Fibroblast of skin of back (primary cell): ENCODE measurements at places on chromosomes 11 and 22.

GRCh38 chr11:15072551-15073143 lies 746 bp upstream of the CALCB start:
- no peak for DNase-seq

DNA sequence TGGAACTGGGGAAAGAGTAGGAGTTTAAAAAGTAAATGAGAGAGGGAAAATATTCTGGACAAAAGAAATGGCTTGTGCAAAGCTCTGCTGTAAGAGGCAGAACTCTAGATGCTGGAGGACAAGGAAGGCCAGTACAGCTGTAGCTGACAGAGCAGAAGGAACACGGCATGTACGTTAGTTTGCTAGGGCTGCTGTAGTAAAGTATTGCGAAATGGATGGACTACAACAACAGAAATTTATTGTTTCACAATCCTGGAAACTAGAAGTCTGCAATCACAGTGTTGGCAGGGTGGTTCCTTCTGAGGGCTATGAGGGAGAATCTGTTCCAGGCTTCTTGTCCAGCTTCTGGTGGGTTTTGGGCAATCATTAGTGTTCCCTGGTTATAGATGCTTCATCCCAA lies 454.4 kb downstream of the NTM start:
- DNase-seq: no peak

DNA sequence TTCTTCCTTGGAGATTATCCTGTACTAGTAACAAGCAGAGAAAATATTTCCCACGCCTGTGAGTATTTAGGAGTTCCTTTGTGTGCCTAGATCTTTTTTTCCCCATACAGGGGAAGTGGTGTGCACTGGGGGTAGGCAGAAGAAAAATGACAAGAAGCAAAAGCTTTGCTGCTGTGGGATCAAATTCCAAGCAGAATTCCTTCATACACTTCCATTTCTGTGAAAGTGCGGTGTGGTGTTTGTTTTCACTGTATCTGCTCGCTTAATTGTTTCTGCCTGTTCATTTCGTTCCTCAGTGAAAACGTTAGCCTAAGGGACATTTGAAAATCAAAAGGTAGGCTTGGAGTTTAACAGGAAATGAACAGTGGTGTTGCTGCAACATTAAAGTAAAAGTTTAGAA lies 47.9 kb downstream of the BLID start:
- peak; percentile 75 for DNase-seq

DNA sequence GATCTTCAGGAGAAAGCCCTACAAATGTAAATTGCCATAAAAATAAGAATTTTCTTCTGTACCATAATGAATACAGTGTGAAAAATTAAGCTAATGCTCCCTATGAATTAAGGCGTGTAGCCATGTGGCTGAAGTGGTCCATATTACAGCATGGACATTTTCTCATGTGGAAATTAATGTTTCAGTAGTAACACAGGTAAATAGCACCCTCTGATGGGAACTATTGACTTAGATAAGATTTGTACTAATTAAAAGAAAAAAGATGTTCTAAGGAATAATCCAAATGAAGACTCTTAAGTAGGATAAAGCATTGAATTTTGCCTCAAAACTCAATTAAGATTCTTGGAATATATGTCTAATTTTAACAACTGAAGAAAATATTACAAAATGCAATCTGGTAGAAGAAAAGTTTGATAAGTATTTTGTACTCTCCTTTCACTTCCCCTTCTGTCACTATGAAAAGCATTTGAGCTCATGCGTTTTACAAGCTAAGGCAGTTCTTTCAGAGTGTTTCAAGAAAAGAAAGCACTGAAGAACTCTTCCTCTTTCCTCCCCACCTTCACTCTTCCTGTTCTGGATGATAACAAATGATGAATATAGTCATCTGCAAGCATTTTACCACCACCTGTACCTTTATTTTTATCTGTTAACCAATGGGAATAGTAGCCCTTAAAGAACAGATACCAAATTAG lies 9.9 kb upstream of the OR8D2 start:
- DNase-seq: no peak

GRCh38 chr11:132850266-132850665 lies 682.0 kb downstream of the OPCML start:
- DNase-seq: no peak

- DNase-seq: peak; percentile 61
Measured at GRCh38 chr11:79441461-79441875, 638 bp upstream of the TENM4 start.

DNA sequence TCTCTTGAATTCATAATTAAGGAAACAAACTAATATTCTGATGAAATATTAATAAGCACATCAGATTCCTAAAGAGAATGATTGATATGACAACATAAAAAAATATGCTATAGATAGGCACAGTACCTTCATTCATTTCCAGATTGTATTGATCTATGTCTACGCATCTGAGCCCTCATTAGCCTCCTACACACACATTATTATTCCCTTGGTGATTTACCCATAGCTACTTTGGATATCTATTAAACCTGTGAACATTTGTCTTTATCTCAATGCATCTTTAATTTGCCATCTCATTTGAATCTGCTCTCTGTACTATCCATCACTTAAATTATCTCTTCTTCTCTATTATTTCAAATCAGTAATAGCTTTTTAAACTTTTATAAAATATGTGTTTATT lies 18.4 kb downstream of the SESN3 start:
- no peak for DNase-seq

- DNase-seq: no peak
Measured at GRCh38 chr11:295351-296170, 3.8 kb downstream of the IFITM5 start.

DNA sequence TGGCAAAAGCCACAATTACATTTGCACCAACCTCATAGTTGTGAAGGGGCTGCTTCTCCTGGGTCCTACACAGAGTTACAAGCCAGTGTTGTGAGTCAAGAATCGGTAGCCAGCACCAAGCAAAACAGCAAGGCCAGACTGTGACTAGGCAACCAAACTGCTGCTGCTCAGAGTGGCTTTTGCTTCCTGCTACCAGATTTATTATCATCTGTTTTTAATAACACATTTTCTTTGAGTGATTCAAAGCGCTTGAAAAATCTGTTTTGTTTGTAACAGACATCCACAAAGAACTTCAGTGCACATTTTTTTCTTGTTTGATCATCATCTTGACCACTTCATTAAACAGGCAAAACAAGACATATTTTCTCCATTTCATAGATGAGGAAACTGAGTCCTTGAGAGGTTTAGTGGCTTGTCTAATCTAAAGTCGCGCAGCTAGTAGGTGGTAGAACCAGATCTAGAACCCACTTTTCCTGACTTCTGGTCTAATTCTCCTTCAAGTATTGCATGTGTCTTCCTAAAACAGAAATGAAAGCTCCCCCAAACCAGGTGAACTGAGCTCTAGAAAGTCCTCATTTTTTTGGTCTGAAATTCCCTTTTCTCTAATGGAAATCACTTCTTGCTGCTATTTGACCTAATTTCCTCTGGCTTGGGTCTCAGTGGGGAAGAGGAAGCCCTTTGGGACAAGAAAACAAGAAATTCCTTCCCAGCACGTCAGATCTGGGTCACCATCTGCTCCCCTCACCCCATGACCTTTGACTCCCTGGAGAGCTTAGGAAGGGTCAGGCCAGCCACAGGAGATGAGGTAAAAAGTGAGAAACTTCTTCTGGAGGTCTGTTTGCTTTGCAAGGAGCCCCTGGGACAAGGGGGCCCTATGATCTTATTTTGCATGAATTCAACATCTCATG lies 39.9 kb downstream of the CWC15 start:
- DNase-seq: peak; percentile 99
